Sciatic nerve (tissue), 2 donors: ENCODE measurements at places on chromosomes 7 and 10. TPM values are rescaled to one million over a fixed set of nuclear protein-coding genes. Genes with fewer than 3 reads are reported as not detected.

The IFIT2 gene
- total RNA-seq = 19.9 TPM

- DNase-seq = no peak
These were observed 94.2 kb upstream of the DNAJC1 start for GRCh38 chr10:22097696-22098095.

The JAKMIP3 gene
- 1.1 TPM for total RNA-seq

The TBX20 gene
- not detected for total RNA-seq

GRCh38 chr7:113799896-113800295, 118.9 kb downstream of the PPP1R3A start:
- no peak for DNase-seq

The SLC26A4 gene
- total RNA-seq = 3.2 TPM

GRCh38 chr7:149161241-149161848, 14.1 kb downstream of the ZNF398 start:
- DNase-seq = no peak

The LRRN3 gene
- total RNA-seq = 0.31 TPM

GRCh38 chr7:43492896-43493295, 90.0 kb upstream of the STK17A start:
- DNase-seq = no peak

DNA sequence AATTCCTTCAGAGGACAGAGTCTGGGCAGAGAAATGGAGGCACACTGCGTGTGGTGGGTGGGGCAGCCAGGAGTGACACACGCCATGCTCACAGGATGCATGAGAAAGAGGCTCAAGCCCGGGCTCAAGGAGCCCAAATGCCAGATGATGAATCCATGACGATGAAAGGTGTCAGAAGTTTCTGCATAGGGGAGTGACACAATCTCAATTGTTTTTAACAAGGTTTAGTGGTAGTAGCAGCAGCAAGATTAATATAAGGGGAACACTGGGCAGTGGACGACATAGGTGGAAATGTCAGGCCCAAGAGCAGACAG, 126.1 kb downstream of the TNS3 start:
- DNase-seq = no peak

The CRTAC1 gene
- total RNA-seq = 23.0 TPM

The ADD3 gene
- total RNA-seq = 321 TPM

The MACC1 gene
- 0.98 TPM for total RNA-seq

DNA sequence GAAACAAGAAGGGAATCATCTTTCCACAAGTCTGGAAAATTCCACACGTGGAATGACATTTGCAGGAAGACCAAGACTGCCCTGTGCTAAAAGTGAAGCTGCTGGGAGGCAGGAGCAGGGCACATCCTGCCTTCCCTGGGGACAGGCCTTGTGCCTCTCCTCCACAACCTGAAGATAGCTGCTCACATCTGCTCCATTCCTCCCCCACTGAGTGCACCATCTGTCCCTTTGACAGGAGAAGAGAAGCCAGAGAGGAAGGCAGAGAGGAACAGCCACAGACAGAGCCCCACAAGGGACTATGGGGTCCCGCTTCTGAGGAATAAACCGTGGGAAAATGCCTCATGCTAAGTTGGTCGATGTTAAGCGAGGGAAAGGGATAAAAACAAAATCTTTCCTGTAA, 15.9 kb upstream of the FAM171A1 start:
- no peak for DNase-seq

DNA sequence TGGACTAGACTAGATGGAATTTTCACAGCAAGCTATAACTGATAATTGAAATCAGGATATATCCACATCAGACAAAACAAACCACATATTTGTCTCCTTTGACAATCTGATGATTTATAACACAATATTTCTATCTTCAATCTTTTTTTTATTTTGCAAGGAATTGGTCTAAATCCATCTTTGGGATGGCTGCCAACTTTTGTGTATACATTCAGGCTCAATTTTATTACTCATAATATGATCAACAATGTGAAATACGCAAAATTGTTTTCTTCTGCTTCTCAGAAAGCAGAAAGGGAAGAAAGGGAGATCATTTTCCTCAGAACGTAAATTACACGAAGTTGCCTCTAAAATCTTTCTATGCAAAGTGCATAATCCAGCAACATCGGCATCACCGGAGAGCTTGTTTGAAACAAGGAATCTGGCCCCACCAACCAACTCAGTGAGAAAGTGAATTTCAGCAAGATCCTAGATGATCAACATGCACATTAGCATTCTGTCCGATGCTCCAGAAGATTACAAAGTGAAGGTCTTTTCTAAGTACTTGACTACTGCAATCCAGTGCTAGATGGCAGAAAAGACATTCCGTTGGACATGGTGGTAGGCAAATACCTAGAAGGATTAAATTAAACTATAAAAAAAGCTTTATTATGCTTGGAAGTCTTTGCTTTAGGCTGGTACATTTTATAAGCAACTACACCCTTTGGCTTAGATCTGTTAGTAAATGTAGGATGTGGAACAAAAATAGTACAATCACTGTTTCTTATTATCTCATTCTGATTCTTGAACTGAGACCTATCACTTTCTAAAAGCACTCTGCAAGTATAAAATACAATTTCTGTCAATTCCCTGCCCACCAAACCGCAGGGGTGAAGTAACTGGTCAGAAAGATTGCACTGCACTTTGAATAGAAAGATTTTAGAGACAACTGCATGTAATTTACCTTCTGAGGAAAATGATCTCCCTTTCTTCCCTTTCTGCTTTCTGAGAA, 126.4 kb upstream of the RSU1 start:
- no peak for DNase-seq

The CYP26C1 gene
- total RNA-seq = 0.85 TPM

- no peak for DNase-seq
These were observed 29.3 kb downstream of the RBM48 start for GRCh38 chr7:92557808-92558362.

DNA sequence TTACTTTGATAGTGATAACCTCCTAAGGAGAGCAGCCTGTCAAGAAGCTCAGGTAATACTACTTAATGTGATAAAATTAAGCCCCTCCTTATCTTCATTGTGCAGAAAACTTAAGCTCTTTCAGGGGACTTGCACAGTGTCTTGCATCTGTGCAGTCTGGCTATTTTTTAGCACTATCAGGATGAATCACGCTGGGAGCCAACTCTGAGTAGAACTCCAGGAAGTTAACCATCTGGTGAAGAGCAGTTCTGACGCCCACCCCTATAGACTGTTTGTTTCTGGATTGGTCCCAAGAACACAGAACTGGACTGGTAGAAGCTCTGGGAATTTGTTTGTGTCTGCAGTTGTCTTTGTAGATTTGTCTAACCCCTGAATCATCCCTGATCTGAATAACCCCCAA, 41.9 kb downstream of the AGK start:
- no peak for DNase-seq

GRCh38 chr7:29381206-29382094, 182.2 kb upstream of the PRR15 start:
- no peak for DNase-seq

DNA sequence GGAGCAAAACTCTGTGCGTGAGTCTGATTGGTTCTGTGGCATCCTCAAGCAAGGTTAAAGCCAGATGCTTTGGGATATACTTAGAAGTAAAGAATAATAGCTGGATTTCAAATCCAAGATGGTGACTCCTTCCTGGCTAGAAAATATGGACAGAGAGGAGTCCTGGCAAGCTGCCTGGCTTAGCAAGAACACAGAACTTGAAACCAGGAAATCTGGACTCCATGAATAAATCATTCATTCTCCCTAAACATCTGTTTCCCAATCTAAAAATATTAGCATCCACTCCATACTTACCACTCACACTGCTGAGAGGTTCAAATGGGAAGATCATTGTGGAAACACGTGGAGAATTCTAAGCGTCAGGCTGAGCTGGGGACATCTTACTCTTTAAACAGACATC, 1074.1 kb upstream of the AUTS2 start:
- DNase-seq = no peak

- no peak for DNase-seq
These were observed 57.9 kb downstream of the ZNF467 start for GRCh38 chr7:149715476-149715875.

The EN2 gene
- not detected for total RNA-seq

The ACTR3C gene
- total RNA-seq = 3.3 TPM

DNA sequence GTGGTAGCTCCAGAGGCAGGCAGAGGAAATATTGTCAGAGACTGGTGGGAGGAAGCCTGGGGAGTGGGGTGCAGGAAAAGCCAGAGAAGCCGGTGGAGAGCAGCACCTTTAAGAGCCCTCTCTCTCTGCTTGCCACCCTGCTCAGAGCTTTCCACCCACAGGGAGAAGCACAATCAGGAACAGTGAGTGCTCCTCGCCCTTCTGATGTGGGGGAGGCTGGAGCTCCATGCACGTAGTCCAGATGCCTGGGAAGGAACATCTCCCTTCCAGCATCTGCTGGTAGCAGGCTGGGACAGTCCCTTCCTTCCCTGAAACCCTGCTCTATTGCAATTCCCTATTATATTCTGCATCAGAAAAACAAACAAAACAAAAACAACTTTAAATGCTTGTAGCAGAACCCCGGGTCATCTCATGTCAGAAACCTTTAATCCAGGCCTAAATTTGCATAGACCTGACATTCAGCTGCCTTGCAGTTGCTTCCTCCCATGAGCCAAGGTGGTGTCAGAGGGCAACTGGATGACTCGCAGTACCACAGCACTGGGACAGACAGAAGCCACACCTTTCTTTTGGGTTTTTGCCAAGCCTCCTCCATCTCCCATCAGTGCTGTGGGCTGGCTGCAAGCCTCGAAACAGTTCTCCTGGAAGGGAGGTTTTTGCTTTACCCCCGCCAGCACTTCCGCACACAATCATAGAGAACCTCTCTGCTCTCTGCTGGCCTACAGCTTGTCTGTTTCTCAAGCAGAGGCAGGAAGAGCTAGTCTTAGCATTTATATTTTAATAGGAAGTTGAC, 13.1 kb downstream of the AVPI1 start:
- no peak for DNase-seq

- no peak for DNase-seq
These were observed 140.9 kb downstream of the PTPRN2 start for GRCh38 chr7:158446706-158447105.

DNA sequence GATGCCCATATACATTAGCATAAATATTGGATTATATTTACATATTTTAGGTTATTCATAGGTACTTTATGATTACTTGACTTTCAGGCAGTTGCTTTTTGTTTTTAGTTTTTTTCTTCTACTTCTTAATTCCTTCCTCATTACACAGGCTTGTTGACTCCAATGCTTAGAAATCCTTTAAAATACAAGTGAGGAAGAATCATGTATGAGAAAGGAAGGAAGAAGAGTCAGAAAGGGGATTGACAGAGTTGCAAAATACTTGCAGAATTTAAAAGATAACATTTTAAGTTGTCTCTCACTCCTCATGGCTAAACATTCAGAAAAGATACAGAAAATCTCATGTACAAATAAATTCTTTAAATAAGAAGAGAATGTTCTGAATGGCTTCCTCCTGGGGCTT, 61.9 kb downstream of the ATXN7L1 start:
- DNase-seq = no peak

The HPSE2 gene
- total RNA-seq = 1.7 TPM

- no peak for DNase-seq
These were observed 42.8 kb downstream of the AUTS2 start for GRCh38 chr7:69640925-69641594.

DNA sequence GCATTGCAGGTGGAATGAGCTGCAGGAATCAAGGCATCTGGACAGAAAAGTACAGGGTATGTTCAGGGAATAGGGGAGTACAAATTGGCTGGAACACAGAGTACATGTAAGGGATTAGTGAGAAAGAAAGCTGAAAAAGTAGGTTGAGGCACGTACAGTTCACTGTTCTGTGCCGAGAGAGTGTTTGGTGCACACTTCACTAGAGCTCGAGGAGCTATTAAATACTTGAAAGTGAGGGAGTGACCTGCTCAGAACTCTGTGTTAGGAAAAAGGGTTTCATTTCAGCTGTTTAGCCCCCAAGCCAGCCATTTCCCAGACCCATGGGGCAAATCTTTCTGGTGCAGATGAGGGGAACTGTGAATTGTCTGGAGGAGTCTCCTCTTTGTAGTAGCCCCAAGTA, 115.2 kb downstream of the TBXAS1 start:
- no peak for DNase-seq

GRCh38 chr7:30140456-30140855, 5.7 kb downstream of the MTURN start:
- no peak for DNase-seq

DNA sequence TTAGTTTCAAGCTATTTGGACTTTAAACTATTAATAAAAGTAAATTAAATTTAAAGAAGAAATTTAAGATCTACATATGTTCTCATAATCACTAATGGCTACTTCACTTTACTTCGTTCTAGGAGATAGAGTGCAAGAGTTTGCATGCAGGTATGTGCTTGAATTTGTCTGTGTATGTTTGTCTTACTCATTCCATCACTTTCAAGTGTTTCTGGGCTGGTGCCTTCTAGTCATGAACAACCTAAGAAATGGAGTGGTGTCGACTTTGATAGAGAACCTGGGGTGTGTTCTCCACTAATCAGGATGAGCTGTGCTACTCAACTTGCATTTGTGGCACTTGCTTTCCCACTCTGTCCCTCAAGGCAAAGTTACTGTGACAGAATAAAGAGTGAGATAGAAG, 169.9 kb downstream of the KCND2 start:
- no peak for DNase-seq

- DNase-seq = no peak
These were observed 71.1 kb downstream of the ATRNL1 start for GRCh38 chr10:115164220-115164619.

DNA sequence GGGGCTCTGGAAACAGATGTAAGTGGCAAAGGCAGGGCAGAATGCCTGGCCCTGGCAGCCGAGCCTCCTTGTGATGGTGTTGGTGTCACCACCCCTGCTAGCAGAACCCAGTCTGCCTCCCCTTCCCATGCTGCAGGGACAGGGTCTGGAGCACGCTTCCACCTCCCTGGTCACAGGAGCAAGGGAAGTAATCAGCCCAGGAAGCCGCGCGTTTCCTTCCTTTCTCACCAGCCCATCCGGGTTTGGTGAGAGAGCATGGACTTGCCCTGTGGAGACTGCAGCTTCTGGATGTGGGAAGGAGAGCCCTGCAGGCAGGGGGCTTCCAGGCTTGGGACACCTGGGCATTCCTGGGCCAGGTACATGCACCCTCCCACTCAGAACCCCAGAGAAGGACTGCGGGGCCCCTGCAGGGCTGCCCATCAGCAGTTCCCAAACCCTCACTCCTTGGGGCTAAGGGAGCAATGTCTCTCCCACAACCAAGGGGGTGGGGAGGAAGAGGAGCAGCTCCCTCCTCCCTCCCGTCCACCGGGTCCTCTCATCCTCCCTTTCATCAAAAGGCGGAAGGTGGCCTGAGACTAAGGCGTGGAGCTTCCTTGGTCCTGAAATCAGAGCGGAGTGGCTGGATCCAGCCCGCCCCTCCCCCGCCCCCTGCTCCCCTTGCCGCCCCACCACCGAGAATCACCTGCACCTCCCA, 1.8 kb downstream of the MMRN2 start:
- no peak for DNase-seq

- no peak for DNase-seq
These were observed 135.7 kb upstream of the CAV2 start for GRCh38 chr7:116363637-116364432.

- no peak for DNase-seq
These were observed 117.4 kb downstream of the VIPR2 start for GRCh38 chr7:159027056-159027788.

GRCh38 chr7:141676618-141677017, 25.3 kb downstream of the DENND11 start:
- no peak for DNase-seq

The SLC26A5 gene
- 0.71 TPM for total RNA-seq

- DNase-seq = no peak
These were observed 137.3 kb downstream of the SEMA3C start for GRCh38 chr7:80781561-80781979.

GRCh38 chr7:17495655-17496394, 197.4 kb downstream of the AHR start:
- DNase-seq = no peak

The GBX1 gene
- not detected for total RNA-seq

The MAT1A gene
- total RNA-seq = not detected
